ENCODE measurements at places on chromosomes 7 and 10.
A peak's percentile ranks its signal among the peaks of the same experiment; 100 is the strongest.

DNA sequence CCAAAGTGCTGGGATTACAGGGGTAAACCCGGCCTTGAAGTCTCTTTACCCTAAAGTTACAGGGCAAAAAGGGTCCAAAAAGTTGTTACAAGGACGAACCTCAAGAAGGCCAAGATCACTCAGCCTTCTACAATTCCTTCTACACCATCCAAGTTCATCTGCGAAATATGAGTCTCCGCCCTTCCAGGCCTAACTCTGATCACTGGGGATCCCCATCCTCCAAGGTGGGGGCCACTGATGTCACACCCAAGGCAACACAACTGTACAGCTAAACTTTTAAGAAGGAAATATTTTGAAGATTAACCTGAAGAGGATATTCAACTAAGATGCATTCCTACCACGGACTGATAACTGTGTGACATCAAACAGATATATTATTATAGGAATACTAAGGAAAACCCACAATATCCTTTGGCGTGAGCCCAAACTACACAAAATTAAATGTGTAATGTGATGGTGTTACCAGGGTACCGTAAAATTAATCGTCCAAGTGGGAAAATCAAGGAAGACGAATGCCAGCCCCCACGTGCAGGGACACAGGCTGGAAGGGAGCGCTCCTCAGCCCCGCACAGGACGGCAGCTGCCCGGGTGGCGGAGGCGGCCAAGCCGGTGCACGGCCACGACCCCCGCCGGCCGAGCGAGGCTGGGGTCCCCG is 1.0 kb downstream of the PAXIP1 start:
- H3K36me3 ChIP-seq: peaks cover 8% of the 10 kb centered on the region
- no peak overlapping the region for H3K27ac ChIP-seq
- no peaks in the 10 kb centered on the region for H3K27me3 ChIP-seq
- 0 out of 2 replicates have a peak, but pooled peaks cover 1% of the 10 kb centered on the region for H3K4me1 ChIP-seq
- peak overlapping the region; percentile 64 for H3K4me3 ChIP-seq
- no peak for DNase-seq

- no peak overlapping the region for H3K4me3 ChIP-seq
- H3K36me3 ChIP-seq: peaks cover 2% of the 10 kb centered on the region
- H3K27ac ChIP-seq: no peak overlapping the region
- H3K27me3 ChIP-seq: no peaks in the 10 kb centered on the region
Measured at GRCh38 chr7:24731313-24731712, 26.0 kb downstream of the GSDME start.

DNA sequence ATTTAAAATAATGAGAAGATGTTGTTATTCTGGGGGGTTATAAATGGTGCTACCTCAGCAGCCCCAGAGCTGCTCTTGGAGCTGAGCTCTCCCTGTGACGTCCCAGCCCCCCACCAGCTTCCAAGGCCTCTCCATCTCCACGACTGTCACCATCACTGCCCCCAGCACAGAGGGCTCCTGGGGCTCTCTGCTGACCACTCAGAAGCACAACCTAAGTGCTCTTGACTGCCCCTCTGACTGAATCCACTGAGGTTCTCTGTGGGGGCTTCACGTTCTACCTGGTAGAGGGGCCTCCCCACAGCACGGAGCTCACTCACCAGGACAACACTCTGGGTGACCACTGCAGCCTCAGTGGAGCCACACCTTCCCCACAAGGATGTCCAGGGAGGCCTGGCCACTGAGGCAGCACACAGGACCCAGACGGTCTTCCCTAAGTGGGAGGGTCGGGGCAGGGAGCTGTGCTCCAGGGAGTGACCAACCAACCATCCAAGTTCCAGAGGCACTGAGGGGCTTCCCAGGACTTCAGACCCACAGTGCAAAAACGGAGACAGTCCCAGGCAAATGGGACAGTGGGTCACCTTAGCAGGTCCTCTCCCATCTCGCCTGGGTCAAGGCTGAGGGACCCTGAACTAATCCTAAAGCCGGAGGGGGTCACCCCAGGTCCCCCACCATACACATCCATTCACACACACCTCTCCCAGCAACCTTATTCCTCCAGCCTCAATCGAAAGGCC is 121.0 kb upstream of the PPP2R2D start:
- H3K36me3 ChIP-seq: no peaks in the 10 kb centered on the region
- no peak overlapping the region for H3K27ac ChIP-seq
- no peaks in the 10 kb centered on the region for H3K27me3 ChIP-seq
- no peak overlapping the region for H3K4me3 ChIP-seq
- no peak for DNase-seq

GRCh38 chr10:70283071-70283444 is 746 bp downstream of the NPFFR1 start:
- no peaks in the 10 kb centered on the region for H3K36me3 ChIP-seq
- H3K27me3 ChIP-seq: peaks cover 61% of the 10 kb centered on the region
- no peak for DNase-seq

- H3K4me3 ChIP-seq: no peak overlapping the region
- H3K4me1 ChIP-seq: no peaks in the 10 kb centered on the region
- no peak overlapping the region for H3K27ac ChIP-seq
- no peaks in the 10 kb centered on the region for H3K27me3 ChIP-seq
Measured at GRCh38 chr10:20257422-20257821, 441.2 kb downstream of the PLXDC2 start.

DNA sequence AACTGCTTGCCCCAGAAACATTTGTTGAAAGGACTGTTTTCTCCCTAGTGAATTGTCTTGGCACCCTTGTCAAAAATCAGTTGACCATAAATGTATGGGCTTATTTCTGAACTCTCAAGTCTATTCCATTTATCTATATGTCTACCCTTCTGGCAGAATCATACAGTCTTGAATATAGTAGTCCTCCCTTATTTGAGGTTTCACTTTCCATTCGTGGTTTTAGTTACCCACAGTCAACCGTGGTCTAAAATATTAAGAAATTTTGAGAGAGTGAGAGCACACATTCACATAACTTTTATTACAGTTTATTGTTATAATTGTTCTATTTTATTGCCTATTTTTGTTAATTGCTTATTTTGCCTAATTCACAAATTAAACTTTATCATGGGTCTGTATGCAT is 17.4 kb upstream of the CEP41 start:
- no peak for DNase-seq
- peaks cover 2% of the 10 kb centered on the region for H3K27me3 ChIP-seq
- no peaks in the 10 kb centered on the region for H3K4me1 ChIP-seq
- H3K4me3 ChIP-seq: no peak overlapping the region

DNA sequence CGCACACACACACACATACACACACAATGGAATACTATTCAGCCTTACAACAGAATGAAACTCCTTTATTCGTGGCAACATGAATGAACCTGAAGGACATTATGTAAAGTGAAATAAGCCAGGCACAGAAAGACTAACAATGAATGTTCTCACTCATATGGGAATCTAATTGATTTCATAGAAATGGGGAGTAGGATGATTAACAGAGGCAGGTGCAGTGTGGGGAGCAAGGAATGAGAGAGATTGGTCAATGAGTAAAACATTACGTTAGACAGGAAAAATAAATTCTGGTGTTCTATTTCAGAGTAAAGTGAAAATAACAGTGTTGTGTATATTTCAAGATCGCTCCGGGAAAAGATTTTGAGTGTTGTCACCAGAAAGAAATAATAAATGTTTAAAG is 694.5 kb downstream of the NXPH1 start:
- H3K4me1 ChIP-seq: no peaks in the 10 kb centered on the region
- H3K4me3 ChIP-seq: no peak overlapping the region
- no peak for DNase-seq
- no peak overlapping the region for H3K27ac ChIP-seq

GRCh38 chr10:112246-112645 is 23.0 kb upstream of the ZMYND11 start:
- H3K4me1 ChIP-seq: no peaks in the 10 kb centered on the region
- no peak overlapping the region for H3K27ac ChIP-seq
- H3K4me3 ChIP-seq: no peak overlapping the region
- H3K27me3 ChIP-seq: peaks cover 5% of the 10 kb centered on the region
- no peaks in the 10 kb centered on the region for H3K36me3 ChIP-seq
- DNase-seq: peak; percentile 10

- H3K36me3 ChIP-seq: no peaks in the 10 kb centered on the region
- H3K4me3 ChIP-seq: no peak overlapping the region
- DNase-seq: no peak
- no peaks in the 10 kb centered on the region for H3K4me1 ChIP-seq
Measured at GRCh38 chr7:39291628-39292410, 274.4 kb upstream of the YAE1 start.

DNA sequence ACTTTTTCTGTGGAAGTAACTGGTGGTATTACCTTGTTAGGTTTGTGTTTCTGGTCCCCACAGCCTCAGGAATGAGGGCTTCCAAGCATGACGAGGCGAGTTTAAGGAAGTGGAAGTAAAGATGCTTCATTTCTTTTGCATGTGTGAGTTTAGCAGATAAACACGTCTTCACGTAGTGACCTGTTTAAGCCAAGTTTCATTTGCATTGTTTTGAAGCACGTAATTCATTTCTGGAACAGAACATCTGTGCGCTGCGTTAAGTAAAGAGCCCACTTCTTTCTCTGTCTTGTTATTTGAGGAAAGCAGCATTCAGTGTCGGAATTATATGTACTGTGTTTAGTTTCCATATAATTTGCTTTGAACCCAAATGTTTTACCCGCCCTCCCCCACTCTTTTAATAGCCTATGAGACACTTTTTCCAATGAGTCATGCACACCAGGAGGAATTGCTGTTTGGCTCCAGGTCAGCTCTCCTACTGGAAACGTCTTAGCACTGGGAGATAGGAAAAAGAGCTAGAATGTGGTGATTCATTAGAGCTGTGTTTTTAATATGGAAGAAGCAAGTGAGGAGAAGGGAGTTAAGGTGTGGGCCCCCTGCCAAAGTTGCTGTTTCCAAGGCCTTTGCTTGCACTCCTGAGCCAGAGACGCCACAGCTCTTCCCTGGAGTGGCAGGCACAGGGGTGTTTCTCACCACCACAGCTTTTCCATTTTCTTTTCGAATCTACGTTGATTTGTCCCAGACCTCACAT is 36.7 kb downstream of the BTBD16 start:
- H3K27me3 ChIP-seq: no peaks in the 10 kb centered on the region
- peaks cover 8% of the 10 kb centered on the region for H3K4me1 ChIP-seq
- peak overlapping the region; percentile 28 for H3K4me3 ChIP-seq
- DNase-seq: peak; percentile 91

- peaks cover 2% of the 10 kb centered on the region for H3K27me3 ChIP-seq
- H3K27ac ChIP-seq: no peak overlapping the region
- DNase-seq: no peak
- no peak overlapping the region for H3K4me3 ChIP-seq
- H3K36me3 ChIP-seq: no peaks in the 10 kb centered on the region
Measured at GRCh38 chr10:4186849-4187540, 402.0 kb upstream of the KLF6 start.

DNA sequence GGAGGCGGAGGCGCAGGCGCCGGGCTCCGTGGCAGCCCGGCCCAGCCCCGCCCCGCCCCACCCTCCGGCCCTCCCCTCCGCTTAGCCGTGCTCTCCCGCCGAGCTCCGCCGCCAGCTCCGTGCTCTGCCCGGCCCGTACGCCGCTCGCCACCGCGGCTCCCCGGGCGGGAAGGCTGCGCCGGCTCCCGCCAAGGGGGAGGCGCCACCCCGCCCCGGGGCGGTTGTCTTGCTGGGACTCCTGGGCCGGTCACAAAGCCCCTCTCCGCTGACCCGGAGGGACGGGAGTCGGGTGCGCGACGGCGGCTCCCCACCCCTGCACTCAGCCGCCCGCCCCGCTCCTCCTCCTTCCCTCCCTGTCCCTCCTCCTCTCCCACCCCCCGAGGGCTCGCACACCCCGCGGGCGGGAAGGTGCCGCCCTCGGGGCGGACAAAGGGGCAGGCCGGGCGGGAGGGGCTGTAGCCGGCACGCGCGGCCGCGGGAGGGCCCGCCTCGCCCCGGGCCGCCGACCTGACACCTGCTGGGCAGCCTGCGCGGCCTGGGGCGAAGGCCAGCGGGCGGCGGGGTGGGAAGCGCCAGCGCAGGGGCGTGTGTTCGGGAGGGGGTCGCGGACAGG is 11.5 kb upstream of the SP8 start:
- H3K27ac ChIP-seq: no peak overlapping the region
- H3K36me3 ChIP-seq: no peaks in the 10 kb centered on the region
- peaks cover 45% of the 10 kb centered on the region for H3K27me3 ChIP-seq
- peak overlapping the region; percentile 53 for H3K4me3 ChIP-seq
- no peak for DNase-seq

- no peaks in the 10 kb centered on the region for H3K27me3 ChIP-seq
- no peak overlapping the region for H3K4me3 ChIP-seq
- DNase-seq: no peak
- H3K36me3 ChIP-seq: no peaks in the 10 kb centered on the region
- no peaks in the 10 kb centered on the region for H3K4me1 ChIP-seq
Measured at GRCh38 chr7:71905821-71906220, 506.3 kb downstream of the CALN1 start.

- no peaks in the 10 kb centered on the region for H3K4me1 ChIP-seq
- H3K36me3 ChIP-seq: no peaks in the 10 kb centered on the region
- H3K4me3 ChIP-seq: no peak overlapping the region
- no peak for DNase-seq
- no peak overlapping the region for H3K27ac ChIP-seq
Measured at GRCh38 chr7:158546626-158547025, 41.0 kb downstream of the PTPRN2 start.

DNA sequence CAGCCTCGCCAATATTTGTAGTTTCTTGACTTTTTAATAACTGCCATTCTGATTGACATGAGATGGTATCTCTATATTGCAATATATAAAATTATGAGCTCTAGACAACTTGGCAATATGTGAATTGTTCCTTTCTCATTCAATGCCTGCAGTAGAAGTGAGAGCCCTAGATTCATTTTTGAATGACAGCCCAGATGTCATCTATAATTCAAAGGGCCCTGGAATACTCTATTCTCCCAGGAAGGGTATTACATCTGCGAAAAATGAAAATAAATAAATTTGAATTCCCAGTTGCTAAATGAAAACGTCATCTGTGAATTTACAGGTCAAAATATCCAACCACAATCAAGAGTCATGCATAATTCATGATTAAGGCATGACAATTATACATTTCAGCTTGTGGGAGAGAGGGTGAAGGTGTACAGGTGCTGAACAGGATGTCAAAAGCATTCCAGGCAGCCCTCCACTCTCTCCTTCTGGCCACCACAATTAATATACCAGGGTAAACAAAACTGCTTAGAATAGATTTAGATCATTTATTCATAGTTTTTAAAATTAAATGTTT is 1147.3 kb downstream of the XPNPEP1 start:
- H3K27ac ChIP-seq: no peak overlapping the region
- H3K4me3 ChIP-seq: no peak overlapping the region
- peak; percentile 45 for DNase-seq
- no peaks in the 10 kb centered on the region for H3K4me1 ChIP-seq

DNA sequence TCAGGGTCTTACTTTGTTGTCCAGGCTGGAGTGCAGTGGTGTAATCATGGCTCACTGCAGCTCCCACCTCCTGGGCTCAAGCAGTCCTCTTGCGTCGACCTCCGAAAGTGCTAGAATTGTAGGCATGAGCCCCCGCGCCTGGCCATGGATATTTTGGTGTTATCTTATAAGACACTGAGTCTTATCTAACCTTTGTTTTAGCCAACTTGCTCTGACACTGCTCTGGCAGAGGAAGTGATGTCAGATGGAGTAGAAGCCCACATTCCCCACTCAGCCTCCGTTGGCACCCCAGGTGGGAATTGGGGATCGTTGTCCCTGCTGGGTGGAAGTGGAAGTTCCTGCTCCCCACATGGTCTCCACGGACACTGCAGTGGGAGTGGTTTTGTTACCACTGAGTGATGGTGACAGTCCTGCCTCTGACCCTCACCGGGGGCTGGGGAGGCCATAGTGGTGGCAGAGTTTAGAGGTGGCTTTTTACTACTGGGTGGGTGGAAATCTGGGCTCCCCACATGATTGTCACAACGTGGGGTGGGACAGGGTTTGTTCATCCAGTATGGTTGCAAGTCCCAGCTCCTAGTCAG is 98.9 kb downstream of the ANKRD61 start:
- peaks cover 21% of the 10 kb centered on the region for H3K36me3 ChIP-seq
- no peaks in the 10 kb centered on the region for H3K27me3 ChIP-seq
- no peak overlapping the region for H3K27ac ChIP-seq
- no peaks in the 10 kb centered on the region for H3K4me1 ChIP-seq

GRCh38 chr7:5997210-5997808 is 11.5 kb downstream of the PMS2 start:
- no peak overlapping the region for H3K4me3 ChIP-seq
- H3K27ac ChIP-seq: no peak overlapping the region
- peak; percentile 69 for DNase-seq
- H3K36me3 ChIP-seq: peaks cover 29% of the 10 kb centered on the region
